Non-pigmented ciliary epithelial cell (primary cell): ENCODE measurements at places on chromosomes 7 and 10.

GRCh38 chr10:17851611-17852010, 42.5 kb downstream of the MRC1 start:
- DNase-seq: no peak

- DNase-seq: no peak
These were observed 2.0 kb upstream of the PURB start for GRCh38 chr7:44887293-44887692.

DNA sequence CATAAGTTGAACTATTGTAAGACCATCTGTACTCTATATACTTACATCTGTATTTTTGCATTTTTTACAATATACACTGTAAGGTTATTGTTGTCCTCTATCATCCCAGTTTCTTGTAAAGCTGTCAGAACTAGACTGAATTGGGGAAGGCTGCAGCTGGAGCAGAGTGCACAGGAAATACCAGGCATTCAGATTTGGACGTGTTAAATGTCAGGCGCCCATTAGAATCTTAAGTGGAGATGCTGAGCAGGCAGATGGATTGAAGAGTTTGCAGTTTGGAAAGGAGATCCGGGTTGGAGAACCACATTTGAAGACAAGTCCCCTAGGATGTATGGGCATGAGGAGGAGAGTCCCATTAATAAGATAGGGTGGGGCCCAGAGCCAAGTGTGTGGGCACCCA, 40.4 kb downstream of the MTURN start:
- no peak for DNase-seq

DNA sequence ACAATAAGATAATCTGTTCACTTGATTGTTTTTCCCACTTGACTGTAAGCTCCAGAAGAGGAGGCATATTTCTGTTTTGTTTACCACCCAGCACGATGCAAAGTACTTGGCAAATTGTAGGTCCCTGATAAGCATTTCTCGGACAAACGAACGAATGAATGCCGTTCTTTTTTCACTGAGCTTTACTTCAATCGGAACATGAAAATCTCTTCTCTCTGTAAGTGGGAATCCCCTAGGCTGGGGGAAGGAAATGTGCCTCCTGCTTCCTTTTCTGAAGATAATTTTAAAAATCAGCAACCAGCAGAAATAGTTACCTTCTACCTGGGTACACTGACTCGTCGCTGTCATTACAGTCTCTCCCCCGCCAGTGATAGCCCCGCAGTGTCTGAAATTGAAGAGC, 102.9 kb downstream of the AOAH start:
- DNase-seq: no peak

DNA sequence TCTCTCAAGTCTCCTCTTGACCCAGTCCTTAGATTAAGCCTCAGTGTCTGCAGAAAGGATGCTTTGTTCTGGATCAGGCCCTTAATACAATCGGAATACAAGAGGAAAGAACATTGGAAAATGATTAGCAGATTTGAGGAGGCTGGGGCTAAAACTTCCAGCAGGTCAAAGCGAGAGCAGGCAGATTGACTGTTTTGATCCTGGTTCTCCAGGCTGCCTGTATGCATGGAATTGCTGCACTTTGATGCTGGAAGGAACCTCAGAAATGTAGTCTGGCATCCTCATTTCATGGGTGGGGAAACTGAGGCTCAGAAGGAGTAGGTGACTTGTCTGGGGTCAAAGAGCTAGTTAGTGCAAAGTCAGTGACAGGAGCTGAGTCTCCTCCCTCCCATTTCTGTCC, 202.8 kb downstream of the EMX2 start:
- DNase-seq: no peak

- no peak for DNase-seq
These were observed 208.7 kb upstream of the GLI3 start for GRCh38 chr7:42445691-42446090.

GRCh38 chr7:13953368-13953767, 36.1 kb downstream of the ETV1 start:
- DNase-seq: no peak

DNA sequence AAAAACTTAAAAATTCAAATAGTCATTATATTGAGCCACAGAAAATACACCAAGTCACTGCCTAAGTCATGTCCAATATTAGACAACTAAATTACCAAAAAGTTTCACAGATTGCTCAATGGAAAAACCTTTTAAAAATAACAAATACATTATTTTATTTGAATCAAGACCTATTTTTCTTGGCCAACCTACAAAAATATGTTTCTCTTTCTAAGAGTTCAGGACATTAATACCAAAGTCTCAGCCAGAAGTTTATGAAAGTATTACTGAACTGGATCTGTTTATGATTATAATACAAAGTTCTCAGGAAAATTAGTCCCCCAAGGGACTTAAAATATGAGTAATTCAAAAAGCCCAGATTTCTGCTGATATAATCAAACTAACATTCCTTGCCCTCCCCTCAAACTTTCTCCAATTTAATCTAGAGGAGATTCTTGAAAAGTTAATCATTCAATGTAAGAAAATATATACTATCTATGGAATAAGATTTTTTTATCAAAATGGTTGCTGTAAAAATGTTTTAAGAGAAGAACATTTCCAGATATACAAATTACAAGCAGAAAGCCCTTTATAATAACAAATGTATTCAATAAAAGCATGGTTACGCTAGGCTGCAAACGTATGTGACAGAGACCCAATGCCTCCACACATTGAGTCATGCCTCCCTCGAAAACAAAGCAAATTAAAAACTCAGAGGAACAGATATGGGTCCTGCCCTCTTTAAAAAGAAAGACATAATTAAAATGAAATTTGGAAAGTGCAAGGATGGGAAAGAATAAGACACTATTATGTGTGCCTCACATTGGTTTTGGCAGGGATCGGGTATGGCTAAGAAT, 381.6 kb downstream of the PARD3 start:
- DNase-seq: peak; percentile 34
